G401 (cell line): ENCODE measurements at places on chromosomes 16 and 17.

DNA sequence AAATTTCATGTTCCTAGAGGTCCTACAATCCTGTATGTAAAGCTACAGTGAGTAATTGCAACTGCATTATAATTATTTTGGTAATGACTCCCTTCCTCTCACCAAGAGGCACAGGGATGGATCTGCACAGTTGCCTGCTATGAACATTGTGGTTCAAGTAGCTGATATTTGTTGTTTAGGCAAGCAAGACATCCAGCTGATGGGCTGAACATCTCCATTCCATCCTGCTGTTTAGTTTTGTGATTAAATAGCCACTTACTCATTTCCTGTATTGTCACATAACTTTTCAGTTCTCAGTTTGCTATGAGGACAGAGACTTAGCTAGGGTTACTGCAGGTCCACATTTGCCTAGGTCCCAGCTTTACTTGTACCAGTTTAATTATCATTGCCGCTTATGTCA lies 181.2 kb upstream of the TBX2 start:
- DNase-seq = no peak

GRCh38 chr17:45784741-45785479 lies 790 bp downstream of the CRHR1 start:
- DNase-seq = peak; percentile 59

DNA sequence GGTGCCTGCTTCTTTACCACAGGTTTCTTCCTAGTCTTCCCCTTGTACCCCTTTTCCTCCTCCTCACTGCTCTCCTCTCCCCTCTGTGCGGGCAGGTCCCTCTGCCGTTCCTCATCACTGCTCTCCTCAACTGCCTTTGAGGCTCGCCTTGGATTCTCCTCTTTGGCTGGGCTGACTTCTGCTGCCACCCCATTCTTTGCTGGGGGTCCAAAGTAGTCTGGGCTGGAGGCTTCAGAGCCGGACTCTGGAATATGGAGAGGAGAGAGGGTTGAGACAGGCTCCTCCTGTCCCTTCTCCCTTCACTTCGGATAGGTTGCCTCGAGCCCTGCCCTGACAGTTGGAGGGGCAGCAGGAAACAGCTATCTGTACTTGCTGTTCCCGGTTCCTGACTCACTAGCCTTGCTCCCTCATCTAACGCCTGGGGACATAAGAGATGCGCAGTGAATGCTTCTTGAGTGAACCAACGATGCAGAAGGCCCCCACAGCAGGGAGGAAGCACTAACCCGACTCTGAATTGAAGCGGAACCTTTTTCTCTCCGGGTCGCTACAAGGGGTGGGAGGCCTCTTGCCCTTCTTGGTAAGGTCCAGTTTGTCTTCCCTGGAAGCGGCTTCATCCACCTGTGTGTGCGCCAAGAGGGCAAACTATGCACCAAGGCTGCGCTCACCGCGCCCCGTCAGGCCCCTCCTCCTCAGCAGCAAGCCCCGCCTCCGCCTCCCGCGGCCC lies 655 bp downstream of the HIRIP3 start:
- no peak for DNase-seq

GRCh38 chr16:89506791-89507191 lies 1.4 kb upstream of the SPG7 start:
- no peak for DNase-seq

- no peak for DNase-seq
These were observed 18.4 kb downstream of the G6PC1 start for GRCh38 chr17:42918902-42919521.

DNA sequence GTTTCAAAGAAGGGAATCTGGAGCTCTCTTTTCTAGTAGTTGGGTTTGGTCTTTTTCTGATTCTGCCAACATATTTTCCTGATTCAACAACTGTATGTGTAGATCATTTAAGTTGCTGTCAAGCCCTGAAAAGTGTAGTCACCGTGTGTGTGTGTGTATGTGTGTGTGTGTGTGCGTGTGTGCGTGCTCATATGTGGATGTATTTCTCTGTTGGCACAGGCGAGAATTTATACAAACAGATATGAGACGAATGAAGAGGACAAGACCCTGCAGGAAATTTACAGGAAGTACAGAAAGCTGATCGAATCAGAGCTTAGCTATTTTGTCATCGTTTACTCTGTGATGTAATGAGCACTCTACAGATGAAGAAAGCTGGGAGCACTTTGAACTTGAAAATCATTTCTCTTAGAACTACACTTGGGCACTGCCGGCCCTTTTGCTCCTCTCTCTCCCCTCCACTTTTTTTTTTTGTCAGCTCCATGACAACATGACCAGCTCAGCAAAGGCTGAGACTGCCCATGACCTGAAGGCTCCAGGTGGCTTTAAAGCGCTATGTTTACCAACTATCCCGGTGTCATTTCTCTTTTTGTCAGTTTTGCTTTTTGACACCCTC lies 11.2 kb downstream of the FBXO39 start:
- DNase-seq = no peak

DNA sequence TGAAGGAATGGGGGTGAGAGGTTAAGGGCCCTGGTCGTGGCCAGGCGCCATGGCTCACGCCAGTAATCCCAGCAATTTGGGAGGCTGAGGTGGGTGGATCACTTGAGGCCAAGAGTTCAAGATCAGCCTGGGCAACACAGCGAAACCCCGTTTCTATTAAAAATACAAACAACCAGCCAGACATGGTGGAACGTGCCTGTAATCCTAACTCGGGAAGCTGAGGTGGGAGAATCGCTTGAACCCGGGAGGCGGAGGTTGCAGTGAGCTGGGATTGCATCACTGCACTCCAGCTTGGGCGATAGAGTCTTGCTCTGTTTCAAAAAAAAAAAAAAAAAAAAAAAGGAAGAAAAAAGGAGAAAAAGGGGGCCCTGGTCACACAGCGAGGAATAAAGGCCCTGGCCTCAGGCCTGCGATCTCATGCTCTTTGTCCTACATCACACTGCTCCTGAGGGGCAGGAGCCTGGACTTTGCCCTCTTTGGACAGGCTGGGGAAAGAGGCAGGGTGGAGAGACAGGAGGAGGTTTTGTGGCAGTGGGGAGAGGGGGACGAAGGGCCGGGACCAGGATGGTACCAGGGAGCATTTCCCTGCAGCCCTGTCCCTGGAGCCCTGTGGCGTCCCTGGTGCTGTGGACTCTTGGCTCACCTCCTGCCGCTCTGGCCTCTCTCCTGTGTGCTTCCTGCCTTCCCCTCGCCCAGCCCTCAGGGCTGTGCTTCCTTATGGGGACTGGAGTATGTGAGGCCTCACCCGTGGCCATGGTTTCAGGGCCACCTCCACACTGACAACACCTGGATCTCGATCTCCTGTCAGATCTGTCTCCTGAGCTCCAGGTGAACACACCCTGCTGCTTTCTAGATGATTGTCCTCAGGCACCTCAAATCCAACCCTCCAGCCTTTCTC lies 19.7 kb upstream of the SLC25A19 start:
- DNase-seq = no peak

GRCh38 chr16:1580956-1581355 lies 30.9 kb downstream of the IFT140 start:
- DNase-seq = no peak

DNA sequence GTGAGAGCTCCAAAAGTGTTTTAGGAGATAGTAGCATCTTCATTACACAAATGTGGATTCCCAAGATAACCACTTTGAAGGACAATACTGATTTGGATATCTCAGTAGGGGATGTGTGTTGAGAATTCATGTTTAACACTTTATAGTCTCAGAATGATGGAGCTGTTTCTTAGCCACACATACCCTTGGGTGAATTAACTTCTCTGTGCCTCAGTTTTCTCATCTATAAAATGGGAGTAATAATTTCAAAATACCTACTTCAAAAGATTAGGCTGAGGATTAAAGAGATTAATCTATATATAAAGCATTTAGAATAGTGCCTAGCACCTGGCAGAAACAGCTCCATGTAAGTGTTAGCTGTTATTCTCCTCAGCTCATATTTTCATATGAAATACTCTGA lies 19.0 kb downstream of the LPCAT2 start:
- no peak for DNase-seq

GRCh38 chr17:48579760-48580554 lies 1.8 kb upstream of the HOXB4 start:
- no peak for DNase-seq

GRCh38 chr17:32859857-32860525 lies 16.9 kb downstream of the MYO1D start:
- no peak for DNase-seq

DNA sequence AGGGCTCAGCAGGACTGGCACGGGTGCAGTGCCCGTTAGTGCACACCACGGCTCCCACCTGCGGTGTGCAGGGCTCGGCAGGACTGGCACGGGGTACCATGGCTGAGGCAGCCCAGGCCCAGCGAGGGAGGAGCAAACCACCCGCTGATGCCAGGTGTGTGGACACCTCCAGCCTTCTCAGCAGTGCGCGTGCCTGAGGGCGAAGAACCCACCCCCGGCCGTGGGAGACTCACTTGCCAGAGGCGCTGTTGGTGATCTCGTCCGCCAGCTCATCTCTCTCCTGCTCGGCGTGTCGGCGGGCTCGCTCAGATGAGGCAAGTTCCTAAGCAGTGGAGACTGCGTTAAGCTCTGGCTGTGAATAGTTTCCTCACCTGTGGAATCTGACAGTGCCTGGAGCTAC lies 45.4 kb downstream of the NDEL1 start:
- DNase-seq = no peak

DNA sequence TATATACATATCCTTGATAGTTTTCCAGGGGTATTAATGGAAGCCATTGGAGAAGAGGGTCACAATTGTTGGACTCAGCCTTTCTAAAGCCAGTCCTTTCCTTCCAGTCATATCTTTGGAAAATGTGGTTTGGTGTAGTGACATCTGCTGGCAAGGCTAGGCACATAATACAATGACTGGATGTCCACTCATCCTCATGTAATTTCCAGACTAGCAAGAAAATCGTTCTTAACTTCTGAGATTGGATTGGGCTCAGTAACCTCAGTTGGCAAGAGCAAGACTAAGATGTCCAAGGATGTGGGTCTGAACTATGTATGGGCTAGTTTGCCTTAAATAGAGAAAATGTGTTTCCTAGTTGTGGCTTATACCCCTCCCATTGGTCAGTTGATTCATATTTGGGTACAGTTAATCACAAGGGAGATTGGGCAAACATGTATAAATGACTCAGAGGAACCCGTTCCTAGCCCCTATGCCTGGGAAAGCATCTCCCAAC lies 8.7 kb upstream of the KAT7 start:
- DNase-seq = peak; percentile 81

GRCh38 chr16:10729104-10730048 lies 14.3 kb upstream of the NUBP1 start:
- peak; percentile 49 for DNase-seq

GRCh38 chr17:16513873-16514272 lies 21.9 kb upstream of the LRRC75A start:
- no peak for DNase-seq

- no peak for DNase-seq
These were observed 147.8 kb downstream of the IRF8 start for GRCh38 chr16:86046667-86047270.

GRCh38 chr17:75844530-75845057 lies 390 bp upstream of the UNC13D start:
- DNase-seq = no peak

GRCh38 chr16:64276646-64277045 lies 845.2 kb downstream of the CDH11 start:
- no peak for DNase-seq

DNA sequence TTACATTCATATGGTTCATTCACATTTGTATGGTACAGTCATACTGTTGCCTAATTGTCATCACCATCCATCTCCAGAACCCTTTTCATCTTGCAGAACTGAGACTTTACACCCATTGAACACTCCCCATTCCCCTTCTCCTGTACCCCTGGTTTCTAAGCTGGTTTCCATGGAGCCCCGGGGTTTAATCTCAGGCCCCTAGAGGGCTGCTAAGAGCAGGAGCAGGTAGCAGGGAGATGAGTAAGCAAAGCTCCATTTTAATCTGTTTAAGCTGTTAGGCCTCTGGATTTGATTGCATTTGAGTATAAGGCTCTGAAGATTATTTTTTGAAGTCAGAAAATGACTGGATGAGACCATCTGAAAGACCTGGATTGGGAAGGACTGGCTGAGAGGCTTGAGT lies 68.5 kb upstream of the RPL38 start:
- no peak for DNase-seq

DNA sequence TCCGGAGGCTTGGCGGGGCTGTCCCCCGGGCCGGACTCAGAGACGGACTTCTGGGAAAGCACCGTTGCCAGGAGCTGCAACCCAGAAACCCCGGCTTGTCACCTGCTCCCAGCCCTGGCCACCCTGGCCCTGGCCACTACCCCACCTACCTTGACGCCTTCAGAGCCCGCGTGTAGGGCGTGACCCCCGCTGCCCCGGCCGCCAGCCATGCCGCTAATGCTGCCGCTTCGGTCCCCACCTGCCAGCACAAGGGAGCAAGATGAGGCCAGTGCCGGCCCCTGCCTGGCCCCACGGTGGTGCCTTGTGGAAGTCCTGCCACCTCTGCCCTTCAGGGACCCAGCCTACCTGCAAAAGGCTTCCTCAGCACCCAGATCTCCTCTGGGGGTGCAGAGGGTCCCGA lies 11.4 kb downstream of the CASKIN1 start:
- DNase-seq = no peak

DNA sequence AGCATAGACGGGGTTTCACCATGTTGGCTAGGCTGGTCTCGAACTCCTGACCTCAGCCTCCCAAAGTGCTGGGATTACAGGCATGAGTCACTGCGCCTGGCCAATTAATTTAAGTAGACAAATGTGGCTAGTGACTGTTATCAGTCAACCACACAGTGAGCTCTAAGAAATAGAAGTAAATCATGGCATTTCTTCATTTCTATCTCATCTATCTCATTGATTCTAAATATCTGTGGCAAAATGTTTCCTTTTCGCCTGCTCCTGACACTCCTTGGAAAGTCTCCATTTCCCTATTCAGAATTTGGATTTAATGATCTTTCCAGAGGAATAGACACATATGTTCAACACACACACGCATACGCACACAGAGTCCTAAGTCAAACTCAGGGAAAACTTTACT lies 81.3 kb downstream of the HIC1 start:
- DNase-seq = no peak

DNA sequence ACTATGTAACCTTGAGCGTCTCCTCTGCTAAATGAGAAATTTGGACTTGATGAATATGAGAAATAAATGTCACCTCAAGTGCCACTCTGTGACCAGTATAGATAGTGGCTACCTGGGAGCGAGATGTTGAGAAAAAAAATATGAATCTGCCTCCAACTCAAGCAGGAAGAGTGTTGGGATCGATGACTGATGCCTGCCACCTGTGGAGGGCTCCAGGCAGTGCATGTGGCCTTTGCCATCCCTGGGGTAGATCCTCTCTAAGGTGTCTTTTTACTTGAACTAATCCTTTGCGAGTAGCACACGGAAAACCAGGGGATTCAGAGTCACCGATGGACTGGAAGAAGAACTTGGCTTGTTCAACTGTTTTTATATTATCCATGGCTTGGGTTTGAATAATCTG lies 9.4 kb downstream of the CCDC182 start:
- DNase-seq = no peak

GRCh38 chr17:4234401-4234800 lies 29.4 kb downstream of the ANKFY1 start:
- no peak for DNase-seq
